ENCODE measurements at places on chromosomes 11 and 22.

DNA sequence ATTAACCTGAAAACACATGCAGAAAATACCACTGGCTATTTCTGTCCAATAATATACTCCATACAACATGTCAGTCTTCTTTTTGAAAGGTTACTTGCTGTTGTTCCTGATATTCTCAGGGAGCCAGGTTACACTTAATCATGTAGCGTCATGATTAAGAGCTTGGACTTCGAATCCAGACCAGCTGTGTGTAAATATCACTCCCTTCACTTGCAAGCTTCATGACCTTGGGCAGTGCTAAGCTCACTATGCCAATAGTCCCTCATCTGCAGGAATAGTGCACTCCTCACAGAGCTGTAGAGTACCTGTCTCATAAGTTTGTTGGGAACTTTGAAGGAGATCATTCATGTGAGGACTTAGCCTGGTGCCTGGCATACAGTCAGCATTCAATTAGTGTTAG, 1.9 kb downstream of the HTR3B start:
- DNase-seq: no peak

DNA sequence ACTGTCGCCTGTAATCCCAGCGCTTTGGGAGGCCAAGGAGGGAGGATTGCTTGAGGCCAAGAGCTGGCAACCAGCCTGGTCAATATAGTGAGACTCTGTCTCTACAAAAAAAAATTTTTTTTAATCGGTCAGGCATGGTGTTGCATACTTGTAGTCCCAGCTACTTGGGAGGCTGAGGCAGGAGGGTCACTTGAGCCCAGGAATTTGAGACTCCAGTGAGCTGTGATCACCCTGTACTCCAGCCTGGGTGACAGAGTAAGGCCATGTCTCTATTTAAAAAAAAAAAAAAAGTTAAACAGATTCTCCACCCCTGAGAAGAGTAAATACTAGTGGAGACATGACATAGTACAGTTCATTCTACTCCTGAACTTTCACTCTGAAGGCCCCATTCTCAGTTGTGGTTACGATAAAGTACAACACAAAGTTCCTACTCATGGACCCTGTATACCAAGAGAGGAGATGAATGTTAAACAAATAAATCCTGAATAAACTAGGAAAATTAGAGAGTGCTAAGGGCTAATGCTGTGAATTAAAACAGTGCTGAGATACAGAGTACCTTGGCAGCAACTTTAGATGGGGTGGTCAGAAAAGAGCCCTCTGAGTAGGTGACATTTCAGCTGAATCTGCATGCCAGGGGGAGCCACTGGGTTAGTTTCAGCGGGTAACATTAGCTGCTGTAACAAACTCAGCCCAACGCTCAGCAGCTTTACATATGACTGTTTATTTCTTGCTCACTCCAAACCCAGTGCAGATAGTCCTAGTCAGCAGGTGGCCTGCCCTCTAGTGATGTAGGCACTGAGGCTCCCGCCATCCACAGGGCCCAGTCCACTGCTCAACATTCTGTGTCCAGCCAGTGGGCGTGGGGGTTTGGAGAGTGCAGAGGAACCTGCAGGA, 75.1 kb downstream of the DBX1 start:
- DNase-seq: no peak

DNA sequence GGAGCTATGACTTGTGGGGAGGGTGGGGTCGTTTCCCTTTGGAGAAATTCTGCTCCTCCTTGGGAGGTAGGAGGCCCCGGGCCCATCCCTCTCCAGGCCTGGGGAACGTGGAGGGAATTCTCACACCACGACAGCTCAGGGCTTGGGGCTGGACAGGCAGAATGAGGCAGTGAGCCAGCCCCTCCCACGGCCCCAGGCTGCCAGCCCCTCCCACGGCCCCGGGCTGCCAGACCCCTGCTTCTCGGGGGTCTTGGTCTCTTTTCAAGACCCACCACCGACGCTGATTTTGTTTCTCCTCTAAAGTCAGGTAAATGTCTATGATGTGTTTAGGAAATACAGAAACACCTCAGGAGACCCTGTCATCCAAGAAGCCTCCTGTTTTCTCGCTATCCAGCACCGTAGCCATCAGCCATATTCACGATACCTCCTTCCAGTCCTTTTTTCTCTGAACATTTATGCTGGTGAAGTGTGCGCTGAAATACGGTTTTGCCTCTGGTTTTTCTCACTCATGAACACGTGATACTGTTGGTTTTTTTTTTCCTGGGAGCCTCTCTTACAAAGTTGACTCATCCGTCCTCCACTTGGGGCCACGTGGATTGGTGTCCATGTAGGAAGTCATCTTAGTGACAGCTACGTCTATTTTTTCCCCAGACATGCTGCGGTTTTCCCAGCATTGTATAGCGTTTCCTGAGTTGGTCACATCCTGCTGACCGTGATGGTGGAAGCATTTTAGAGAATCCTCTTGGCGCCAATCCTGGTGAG, 1219.6 kb downstream of the BRD1 start:
- DNase-seq: no peak

GRCh38 chr11:18671246-18671645, 27.3 kb upstream of the TMEM86A start:
- DNase-seq: no peak

DNA sequence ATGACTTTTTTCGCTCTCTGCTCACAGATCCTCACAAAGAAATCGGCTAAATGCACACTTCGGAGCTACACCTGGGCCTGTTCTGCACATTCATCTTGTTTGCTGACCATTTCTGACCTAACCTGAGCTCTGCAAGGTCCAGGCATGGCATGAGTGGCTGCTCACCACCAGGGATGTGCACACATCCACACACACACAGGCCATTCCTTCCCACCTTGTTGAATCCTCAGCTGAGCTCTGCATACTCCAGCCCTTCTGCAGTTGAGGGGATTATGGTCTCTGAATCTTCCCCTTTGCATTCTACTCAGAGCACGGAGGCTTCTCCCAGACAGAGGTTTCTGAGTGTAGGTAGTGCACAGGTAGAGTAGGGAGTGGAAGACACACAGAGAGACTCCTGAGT, 411.9 kb upstream of the B3GAT1 start:
- no peak for DNase-seq

DNA sequence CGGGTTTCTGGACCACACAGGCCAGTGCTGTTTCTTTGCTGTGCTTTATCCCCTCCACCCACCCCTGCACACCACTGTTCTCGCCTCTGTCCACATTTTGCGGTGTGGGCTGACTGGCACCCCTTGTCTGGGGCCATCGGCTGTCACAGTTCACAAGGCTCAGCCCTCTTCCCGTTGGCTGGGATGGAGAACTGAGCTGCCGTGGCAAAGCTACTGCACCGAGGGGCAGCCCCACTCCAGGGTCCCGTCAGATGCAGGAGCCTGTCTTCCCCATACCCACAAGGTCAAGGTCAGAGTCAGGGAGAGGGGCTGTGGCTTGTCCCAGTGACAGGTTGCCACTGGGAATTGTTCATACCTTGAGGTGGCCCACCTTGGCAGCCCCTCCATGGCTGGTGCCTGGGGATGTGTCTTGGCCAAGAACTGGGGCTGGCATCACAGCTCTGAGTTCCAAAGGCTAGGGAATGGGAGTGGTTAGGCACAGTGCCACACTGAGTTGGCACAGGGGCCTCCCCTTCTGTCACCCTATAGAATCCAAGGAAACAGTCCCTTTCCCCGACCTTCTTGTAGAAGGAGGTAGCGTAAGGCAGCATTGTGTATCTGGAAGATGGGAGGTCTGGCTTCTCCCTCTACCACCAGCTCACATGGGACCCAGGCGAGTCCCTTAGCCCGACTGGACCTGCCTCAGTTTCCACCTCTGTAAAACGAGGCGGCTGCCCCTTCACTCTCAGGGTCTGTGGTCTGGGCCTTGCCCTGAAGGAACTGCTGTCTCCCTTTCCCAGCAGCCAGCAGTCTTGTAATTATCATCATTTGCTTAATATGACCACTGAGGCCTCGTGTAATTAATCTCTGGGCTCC, 3.4 kb downstream of the GRK2 start:
- no peak for DNase-seq

GRCh38 chr22:32430352-32430751, 18.3 kb upstream of the RTCB start:
- no peak for DNase-seq

- DNase-seq: no peak
Measured at GRCh38 chr11:94537031-94537600, 6.6 kb upstream of the FUT4 start.

DNA sequence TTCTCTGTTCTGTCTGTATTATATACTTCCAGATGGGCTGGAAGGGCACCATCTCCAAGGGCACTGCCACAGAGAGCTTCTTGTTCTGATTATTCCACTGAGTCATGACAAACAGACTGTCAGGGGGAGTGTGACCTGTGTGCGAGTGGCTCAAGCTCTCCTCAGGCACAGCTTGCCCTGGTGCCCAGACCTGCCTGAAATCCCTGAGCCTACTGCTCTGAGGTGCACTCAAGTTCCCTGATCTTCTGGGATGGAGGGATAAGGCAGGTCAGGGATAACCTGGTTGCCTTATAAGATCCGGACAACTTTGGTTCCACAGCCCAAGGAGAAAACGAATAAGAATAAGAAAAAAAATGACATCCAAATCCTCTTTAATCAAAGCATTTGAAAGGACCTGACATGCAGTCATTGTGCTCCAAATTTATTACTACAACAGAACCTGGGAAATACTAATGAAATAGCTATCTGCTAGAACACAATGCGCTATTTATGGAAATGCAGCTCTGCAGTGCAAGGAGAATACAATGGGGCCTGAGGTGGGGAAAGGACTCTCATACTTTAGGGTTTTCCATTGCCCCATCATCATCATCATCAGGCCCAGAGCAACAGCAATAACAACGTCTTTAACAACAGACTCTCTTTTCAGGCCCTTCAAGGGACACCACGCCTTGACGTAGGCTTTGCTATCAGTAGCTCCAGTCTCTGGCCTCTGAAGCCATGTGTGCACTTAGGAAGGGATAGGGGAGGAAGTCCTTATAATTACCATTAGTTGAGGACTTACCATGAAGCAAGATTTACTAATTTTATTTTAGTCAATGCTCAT, 217.1 kb upstream of the KIRREL3 start:
- DNase-seq: no peak

GRCh38 chr22:29071261-29072045, 1.4 kb upstream of the KREMEN1 start:
- peak; percentile 30 for DNase-seq

DNA sequence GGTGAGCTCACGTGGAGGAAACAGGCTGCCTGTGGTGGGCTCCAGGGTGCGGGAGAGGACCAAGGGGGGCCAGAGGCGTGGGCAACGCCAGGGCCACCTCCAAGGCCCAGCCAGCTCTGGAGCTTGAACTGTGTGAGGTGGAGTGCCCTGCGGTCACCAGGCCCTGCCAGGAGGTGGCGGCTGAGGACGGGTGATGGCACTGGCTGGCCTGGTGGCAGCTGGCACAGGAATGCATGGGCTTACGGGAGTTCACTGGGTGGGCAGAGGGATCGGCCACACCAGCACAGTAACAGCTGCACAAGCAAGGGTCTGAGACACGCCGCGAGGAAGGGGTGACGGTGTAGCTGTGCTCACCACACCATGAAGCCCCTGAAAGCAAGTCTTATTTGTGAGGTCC, 15.8 kb downstream of the TOLLIP start:
- DNase-seq: no peak

- DNase-seq: no peak
Measured at GRCh38 chr11:134489728-134490127, 77.7 kb upstream of the B3GAT1 start.

GRCh38 chr22:22130953-22131608, 113.5 kb upstream of the VPREB1 start:
- no peak for DNase-seq

GRCh38 chr22:23557036-23557435, 23.1 kb downstream of the IGLL1 start:
- no peak for DNase-seq

GRCh38 chr11:11588243-11588642, 33.6 kb downstream of the GALNT18 start:
- no peak for DNase-seq

- DNase-seq: no peak
Measured at GRCh38 chr11:2883979-2884815, 1.4 kb downstream of the CDKN1C start.

DNA sequence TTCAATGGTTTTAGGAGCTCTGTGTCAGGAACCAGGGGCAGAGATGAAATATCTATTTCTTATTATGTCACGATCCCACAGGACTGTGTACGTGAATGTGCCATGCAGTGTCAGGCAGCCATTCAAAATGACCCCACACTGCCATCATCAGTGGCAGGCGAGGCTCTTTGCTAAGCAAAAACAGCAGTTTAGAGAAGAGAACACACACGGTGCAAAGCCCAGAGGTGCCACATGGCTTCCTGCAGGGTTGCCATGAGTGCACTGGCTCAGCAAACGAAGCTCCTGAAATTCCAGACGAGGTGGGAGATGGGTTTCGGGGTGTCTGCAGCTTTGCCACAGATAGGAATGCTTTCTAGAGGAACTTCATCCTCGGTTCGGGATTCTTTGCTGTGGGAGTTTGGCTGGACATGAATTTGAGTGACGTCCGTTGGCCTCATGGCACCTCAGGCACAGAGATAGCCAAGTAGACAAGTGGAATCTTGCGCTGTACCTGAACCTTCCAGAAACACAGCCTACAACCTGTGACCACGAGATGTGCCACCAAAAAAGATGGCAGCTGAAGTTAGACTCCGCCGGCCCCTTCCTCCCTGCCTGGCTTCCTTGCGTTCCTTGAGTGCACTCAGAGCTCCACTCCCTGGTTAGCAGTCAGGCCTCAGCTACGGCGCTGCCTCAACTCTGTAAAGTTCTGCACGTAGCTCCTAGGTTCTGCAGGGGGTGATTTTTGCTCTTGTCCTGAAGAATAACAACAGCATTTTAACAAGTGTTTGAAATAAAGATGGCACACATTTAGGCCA, 7.8 kb upstream of the ZBED4 start:
- DNase-seq: no peak

DNA sequence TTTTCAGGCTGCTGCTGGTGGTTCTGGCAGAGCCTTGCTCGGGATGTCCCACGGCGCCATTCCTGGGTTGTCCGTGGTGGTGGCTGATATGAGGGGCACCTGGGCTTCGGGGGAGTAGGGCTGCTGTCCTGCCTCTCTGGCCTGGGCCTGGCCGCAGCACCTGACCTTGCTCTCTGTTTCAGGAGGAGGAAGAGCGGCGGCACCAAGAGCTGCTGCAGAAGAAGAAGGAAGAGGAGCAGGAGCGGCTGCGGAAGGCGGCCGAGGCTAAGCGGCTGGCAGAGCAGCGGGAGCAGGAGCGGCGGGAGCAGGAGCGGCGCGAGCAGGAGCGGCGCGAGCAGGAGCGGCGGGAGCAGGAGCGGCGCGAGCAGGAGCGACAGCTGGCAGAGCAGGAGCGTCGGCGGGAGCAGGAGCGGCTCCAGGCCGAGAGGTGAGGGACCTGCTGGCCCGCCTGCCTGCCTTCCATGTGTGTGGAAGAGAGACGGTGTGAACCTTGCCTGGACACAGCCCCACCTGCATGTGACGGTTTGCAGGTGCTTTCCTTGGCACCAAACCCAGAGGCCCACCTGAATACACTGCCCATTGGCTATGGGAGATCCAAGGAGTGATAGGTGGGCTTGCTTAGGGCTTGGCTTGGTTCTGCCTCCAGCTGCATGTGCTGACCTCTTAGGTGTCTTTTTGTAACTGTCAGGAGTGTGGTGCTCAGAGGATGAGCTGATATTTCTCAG, 22.8 kb downstream of the INCENP start:
- DNase-seq: no peak

DNA sequence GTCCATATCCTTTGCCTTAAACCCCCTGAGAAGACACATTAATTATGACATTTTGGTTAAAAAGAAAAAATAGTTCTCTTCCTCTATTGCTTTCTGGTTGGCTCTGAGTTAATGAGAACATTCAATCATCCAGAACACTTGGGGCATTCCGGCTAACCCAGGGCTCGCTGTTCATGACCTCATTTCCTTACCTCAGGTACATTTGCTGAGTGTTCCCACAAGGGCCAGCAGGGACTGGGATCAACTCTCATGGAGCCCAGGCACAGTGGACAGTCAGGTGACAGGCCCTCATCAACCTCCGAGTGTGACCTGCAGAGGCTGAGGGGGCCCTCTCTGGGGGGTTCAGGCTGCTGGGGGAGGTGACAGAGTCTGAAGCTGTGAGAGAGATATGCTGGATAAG, 98.9 kb downstream of the MYO18B start:
- DNase-seq: no peak

Data from central memory CD4-positive, alpha-beta T cell (primary cell).